ENCODE measurements at places on chromosomes 4 and X.

- no peak for DNase-seq
These were observed 171.8 kb upstream of the TTC29 start for GRCh38 chr4:147117431-147117830.

- no peak for DNase-seq
These were observed 425.7 kb downstream of the GPAT3 start for GRCh38 chr4:83961575-83961974.

DNA sequence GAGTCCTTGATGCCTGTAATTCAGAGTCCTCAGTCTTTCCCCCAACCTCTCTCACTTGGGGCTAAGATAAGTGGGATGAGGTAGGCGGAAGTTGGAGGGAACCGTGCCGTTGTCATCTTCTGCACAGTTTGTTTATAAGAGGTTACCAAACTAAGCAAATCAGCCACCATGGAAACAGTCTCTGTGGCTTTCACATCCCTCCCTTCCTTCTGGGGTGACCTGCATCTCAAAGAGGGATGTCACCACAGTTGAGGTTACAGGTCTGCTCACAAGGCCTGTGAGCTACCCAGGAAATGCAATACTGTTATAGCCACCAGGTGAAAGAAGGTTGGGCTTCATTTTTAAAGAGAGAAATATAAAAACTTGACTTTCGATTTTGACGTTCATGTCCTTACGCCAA is 26.3 kb downstream of the RTL5 start:
- DNase-seq = no peak

GRCh38 chr4:154024097-154024694 is 235.3 kb upstream of the SFRP2 start:
- DNase-seq = no peak

DNA sequence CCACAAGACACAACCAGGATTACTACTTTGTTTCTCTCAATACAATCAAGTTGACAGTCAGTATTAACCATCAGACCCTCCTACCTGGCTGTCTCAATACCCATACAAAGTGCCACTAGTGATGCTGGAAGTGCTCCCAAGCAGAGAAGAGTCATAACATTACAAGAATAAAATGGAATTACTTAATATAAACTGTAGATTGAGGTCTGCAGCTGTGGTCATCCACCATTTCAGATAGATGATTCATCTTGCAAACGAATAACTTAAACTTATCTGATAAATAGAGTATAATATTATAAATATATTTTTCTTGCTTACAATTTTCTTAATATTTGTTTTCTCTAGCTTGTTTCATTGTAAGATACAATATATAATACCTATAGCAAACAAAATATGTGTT is 1034.2 kb upstream of the PCDH10 start:
- DNase-seq = no peak

DNA sequence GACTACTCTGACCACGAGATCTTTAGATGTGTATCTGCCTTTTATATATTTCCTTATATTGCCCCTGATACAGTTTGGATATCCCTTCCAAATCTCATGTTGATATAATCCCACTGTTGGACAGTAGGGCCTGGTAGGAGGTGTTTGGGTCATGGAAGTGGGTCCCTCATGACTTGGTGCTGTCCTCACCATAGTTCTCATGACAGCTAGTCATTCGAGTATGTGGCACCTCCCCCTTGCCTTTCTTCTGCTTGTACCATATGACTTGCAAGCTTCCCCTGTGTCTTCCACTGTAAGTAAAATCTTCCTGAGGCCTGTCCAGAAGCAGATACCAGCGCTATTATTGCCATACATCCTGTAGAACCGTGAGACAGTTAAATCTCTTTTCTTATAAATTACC is 145.3 kb downstream of the ZNF518B start:
- no peak for DNase-seq

GRCh38 chrX:125248931-125249330 is 70.7 kb upstream of the TEX13C start:
- no peak for DNase-seq

- DNase-seq = no peak
These were observed 144.8 kb downstream of the FAT4 start for GRCh38 chr4:125459531-125459930.

DNA sequence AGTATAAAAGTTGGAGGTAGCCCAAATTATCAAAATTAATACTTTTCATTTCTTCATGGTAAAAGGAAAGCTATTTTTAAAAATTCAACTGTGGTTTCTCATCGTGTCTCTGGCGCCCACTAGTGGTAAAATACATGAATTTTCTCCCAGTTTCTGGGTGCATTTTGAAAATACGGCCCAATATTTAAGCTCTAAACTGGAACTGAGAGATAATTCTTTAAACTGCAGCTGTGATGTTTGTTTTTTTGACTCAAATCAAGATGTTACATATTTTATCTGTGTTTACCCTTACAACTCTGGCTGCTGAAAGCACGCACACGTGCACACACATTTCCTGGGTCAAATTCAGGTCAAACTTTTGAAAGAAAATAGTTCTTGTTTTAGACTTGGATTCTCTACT is 123.9 kb upstream of the ACSL4 start:
- DNase-seq = no peak

GRCh38 chr4:5465529-5465928 is 242.8 kb downstream of the EVC2 start:
- no peak for DNase-seq

DNA sequence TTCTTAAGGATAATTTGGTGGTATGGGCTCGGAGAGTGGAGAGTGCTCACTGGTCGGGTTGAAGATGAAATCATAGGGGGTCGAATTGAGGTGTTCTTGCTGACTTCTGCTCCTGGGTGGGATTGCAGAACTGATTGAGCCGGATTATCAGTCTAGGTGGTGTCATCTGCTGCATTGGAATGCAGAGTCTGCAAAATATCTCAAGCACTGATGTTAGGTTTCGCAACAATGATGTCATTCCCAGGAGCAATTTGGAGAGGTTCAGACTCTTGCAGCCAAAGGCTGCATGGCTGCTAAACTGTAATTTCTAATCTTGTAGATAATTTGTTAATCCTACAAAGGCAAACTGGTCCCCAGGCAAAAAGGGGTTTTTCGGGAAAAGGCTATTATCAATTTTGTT is 67.7 kb downstream of the RHOH start:
- DNase-seq = no peak

- no peak for DNase-seq
These were observed 135.7 kb downstream of the GPC3 start for GRCh38 chrX:133849676-133850075.

DNA sequence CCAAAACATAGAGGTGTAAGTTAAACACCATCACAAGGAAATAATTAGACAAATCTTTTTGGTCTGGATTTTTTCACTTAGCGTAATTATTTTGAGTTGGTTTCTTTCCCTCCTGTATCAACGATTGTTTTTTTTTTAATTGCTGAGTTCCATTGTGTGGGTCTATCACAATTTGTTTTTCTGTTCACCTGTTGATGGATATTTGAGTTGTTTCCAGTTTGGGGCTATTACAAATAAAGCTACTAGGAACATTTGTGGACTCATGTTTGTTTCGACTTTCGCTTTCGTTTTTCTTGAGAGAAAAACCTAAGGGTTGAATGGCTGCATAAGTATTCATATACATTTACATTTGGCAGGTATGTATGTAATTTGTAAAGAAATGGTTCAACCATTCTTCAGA is 20.4 kb upstream of the FBXW7 start:
- no peak for DNase-seq

GRCh38 chr4:6229095-6229494 is 28.7 kb upstream of the JAKMIP1 start:
- no peak for DNase-seq

DNA sequence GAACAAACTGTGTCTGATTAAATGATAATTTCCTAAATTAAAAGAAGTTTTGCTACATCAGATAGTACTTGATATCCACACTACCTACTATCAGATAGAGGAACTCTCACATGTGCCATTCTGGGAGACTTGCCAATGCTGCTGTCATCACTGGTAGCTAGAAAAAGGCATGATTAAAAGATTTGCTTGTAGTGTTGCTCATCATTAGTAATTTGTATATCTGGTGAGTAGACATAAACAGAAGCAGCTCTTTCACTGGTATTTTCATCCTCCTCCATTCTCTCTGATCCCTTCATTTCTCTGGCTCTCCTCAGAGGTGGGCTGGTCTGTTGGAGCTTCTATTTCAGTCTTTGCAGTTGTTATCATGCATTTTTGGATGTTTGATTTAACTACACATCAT is 56.0 kb downstream of the SPRY1 start:
- DNase-seq = no peak
